Retinal pigment epithelial cell (primary cell): ENCODE measurements at places on chromosomes 11 and 22.

GRCh38 chr11:10604340-10604748 lies 35.9 kb upstream of the LYVE1 start:
- no peak for DNase-seq

- DNase-seq, result no peak
Observed at GRCh38 chr11:92867913-92868619, 101.4 kb upstream of the MTNR1B start.

- no peak for DNase-seq
Observed at GRCh38 chr11:75275581-75275980, 35.0 kb downstream of the TPBGL start.

DNA sequence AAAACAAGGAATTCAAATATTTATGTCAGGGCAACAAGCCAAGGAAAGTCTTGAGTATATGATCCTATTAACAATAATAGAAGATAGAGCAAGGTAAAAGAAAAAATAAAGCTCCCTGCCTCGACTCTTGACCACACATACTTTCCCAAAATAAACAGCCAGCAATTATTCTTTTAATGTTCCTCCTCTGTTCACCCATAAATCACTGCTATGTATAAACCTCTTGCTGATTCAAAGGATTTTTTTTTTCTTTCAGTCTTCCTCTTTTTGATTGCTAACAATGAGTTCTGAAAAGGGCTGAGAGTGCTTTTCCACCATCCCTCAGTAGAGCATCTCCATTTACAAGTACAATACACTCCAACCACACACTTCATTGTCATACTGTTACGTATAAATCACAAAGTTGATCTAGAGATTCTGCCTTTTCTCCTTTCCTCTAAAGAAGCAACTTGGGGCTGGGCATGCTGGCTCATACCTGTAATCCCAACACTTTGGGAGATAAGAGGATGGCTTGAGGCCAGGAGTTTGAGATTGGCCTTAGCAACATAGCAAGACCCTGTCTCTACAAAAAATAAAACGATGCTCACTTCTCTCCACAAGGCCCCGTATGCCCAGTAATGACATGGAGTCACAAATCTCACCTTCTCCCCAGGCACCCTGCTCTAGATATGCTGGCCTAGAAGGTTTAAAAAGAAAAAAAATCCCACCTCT lies 24.0 kb downstream of the RAB30 start:
- no peak for DNase-seq

- DNase-seq, result no peak
Observed at GRCh38 chr11:118834427-118835028, 43.6 kb upstream of the DDX6 start.

DNA sequence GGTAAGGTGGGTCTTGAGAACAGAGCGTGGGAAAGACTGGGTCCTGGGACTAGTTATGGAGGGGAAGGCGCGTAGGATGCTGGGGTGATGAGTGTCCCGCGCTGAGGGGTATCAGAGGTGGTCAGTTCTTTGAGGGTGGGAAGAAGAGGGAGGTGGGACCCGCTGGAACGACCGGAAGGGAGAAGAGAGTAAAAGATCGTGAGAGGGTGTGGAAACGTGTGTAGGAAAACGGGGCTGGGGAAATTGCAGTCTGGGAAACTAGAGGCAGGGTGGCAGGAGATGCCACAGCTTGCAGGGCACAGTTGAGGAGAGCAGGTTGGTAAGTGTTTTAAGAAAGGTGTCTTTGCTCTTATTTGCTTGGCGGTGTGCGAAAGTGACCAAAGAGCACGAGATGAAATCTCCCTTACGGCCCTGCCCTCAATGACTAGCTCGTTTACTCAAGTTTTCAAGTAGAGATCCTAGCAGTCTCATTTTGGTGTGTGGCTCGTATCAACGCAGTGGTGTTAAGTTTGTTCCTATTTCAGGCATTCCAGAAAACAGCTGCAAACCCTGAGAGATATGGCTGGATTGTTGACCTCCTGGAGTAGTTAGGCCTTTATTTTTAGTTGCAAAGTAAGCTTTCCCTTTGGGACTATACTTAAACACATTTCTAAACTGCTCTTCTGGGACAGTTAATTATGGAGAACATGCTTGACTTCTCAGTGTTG lies 615 bp downstream of the STT3A start:
- DNase-seq, result peak; percentile 5

GRCh38 chr11:23112987-23113886 lies 253.0 kb upstream of the CCDC179 start:
- DNase-seq, result peak; percentile 33

DNA sequence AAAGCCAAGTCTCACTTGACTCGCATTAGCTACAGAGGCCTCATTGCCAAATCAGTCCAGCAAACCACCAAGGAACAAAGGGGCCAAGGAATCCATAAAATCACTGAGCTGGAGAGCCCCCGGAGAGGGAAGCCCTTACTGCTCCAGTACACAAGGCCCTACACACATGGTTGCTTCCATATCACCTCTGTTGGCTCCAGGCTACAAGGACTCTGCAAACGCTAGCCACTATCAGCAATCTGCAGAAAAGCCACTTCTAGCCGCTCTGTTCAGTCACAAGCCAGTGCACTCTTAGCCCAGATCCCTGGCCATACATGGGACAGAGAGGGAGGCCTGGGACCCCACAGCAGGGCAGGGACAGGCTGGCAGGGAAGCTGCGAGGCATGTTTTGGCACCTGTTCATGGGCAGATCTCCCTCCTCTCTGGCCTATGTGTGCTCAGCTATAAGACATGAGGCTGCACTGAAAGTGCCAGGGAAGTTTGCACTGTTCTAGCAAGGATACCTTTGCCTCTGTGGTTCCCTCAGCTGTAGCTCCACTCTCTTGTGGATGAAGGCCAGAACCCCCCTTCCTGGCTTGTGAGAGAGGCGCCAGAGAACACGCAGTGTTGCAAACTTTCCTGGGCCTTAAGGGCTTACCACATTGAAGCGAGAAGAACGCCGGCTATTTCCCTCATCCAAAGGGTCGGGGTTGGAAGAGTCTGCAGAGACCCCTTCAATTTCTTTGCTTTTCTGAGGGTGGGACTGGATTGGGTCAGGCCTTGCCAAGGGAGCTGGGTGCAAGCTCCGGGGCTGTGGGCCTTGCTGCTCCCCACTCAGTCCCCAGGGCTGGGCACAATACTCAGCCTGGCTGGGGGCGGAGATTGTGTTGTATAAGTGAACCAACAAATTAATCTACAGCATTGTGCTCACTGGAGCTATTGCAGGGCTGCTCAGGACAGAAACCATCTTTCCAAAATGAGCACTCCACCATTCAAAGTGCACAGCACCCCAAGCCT lies 108.7 kb upstream of the PITPNB start:
- DNase-seq, result no peak

DNA sequence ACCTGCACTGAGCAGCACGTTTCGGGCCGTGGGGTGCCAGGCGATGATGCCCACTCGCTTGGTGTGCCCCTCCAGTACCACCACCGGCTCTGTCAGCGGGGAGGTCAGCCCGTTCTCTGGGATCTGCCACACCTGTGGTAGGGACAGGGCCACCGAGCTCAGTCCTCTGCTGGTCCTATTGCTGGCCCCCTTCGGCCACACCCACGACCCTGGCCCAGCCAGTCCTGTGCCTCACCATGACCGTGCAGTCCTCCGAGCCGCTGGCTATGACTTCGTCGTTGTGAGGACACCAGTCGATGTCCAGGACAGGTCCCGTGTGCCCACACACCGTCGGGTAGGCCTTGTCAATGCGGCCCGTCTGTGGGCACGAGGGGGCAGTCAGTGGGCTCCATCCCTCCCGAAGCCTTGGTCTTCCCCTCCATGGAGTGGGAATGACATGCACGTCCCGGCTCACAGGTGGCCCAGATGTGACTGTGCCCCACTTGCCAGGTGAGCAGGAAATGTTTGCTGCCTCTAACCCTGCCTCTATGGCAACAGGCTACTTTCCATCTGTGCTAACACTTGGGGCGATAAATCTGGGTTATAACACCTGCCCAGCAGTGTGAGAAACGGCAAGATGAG lies 1.4 kb downstream of the CORO1B start:
- DNase-seq, result no peak
